ENCODE measurements at places on chromosomes 6 and 20.

DNA sequence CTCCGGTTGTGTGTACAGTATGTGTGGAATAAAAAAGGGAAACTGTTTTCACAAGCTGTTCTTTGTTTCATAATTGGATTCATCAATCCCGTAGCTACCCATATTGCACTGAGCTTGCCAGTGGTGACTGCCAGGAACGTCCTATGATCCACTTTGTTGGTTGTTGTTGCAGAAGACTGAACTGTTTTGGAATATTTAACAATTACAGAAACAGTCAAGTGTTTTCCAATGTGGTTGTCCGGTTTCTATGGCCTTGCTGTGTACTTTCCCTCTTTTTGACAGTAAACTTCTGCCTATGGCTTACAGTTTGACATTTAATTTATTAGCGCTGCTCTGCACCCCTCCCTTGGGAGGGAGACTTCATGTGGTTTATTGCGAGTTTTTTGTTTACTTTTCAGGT, 141.2 kb downstream of the DTNBP1 start:
- DNase-seq = no peak

- DNase-seq = no peak
These were observed 326.7 kb upstream of the MAN1A1 start for GRCh38 chr6:119676230-119676629.

DNA sequence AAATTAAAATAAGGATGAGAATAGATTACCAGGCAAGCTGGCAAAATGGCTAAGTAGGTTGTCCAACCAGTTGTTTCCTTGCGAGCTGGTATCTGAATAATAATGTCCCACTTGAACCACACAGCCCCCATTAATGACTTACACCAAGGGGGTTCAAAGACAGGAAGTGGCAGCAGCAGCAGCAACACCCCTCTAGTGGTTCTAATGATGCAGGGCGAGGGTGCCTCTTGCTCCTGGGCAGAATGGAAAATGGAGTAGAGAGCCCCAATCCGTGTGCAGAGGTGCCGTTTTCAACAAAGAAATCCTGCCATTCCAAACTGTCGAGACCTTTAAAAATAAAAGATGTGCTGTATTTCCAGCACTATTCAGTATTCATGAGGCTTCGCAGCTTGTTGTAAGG, 218.1 kb downstream of the TSHZ2 start:
- no peak for DNase-seq

GRCh38 chr20:59605601-59606364, 1.4 kb downstream of the PHACTR3 start:
- DNase-seq = no peak

DNA sequence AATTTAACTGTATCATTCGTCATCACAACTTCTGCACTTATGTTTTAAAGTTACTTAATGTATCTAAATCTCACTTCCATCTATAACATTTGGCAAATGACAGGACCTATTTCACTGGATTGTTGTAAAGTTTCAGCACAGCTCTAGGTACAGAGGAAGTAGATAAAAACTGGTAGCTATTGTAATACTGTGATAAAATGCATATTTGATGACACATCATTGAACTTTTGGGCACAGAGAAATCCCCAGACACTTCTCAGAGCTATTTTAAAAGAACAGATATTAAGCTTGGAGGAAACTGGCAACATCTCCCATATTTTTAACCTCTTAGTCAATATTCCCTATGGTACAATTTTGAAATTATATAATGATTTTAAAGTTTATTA, 138.7 kb downstream of the RFPL4B start:
- DNase-seq = no peak

- DNase-seq = no peak
These were observed 73.9 kb upstream of the DUSP22 start for GRCh38 chr6:218153-219018.

DNA sequence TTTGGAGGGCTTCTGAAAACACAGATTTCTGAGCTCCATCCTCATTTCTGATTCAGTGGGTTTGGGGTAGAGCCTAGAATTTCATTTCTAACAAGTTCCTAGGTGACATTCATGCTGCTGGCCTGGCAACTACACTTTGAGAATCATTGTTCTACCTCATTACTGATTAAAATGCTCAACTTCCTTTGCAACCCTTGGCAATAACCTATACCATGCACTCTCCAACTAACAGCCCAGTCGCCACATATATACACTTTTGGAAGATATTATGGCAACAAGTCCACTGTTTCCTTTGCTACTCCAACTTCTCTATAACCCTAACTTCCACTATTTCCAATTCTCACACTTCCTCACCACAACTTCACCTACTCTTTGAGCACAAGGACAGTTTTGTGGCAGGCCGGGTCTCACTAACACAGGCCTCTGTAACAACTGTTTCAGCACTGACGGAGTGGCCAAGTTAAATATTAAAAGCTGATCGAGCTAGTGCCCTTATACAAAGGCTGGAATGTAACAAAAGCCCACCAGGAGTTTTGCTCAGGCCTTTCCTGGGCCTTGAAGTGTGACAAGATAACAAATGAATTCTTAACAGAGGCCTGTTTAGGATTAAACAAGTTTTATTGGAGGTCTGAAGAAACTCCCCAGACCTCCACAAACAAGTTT, 32.1 kb upstream of the RAB23 start:
- DNase-seq = no peak

DNA sequence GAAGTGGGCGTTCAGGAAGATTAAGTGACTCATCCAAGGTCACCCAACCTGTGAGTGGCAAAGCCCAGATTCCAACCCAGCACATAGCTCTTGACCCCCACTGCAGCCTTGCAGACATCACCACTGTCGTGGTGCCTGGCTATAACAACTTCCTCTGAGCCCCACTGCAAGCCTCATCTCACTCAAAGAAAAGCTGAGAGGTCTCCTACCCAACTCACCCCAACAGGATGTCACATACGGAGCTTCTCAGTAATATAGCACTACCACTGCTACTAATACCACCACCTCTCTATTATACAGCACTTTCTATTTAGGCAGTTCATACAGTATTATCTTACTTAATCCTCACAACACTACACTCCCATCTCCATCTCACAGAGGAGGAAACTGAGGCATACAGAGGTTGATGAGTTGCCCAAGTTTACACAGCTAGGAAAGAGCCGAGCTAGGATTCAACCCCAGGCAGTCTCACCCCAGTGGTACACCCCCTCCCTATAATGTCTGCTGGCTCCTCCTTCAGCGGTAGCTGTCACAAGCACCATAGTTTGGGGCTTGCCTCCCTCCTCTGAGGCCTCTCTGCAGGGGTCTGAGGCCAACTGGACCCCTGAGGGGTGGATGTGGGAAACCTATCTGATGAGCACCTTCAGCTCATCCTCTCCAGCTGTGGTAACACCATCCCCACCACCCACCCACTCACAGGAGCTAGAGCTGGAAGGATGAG, 19.5 kb downstream of the TFEB start:
- DNase-seq = no peak

GRCh38 chr6:51045548-51045947, 226.9 kb downstream of the TFAP2B start:
- no peak for DNase-seq

DNA sequence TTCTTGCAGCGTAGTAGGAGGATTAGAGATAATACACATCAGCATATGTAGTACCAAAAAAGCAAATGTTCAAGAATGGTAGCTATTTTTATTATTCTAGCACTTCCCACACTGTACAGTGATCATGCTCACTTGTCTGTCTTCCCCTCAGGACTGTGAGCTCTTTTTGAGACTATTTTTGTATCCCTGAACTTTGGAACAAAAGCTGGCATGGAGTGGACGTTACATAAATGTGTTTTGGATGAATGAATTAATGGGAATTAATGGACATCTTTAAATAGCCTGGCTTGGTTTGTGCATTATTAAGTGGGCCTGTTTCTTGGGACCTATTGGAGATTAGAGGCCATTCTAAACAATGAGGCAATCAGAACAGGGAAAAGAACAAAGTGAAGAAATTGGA, 243.7 kb downstream of the CD83 start:
- DNase-seq = no peak
